ENCODE measurements at places on chromosomes 3 and 15.
A peak's percentile ranks its signal among the peaks of the same experiment; 100 is the strongest.

GRCh38 chr3:148990236-148990635 lies 1.1 kb upstream of the GYG1 start:
- DNase-seq: no peak

GRCh38 chr3:58353722-58354553 lies 21.2 kb downstream of the PXK start:
- DNase-seq: no peak

GRCh38 chr3:119309591-119309990 lies 15.4 kb downstream of the ARHGAP31 start:
- DNase-seq: no peak

GRCh38 chr3:131329774-131330173 lies 51.8 kb upstream of the NUDT16 start:
- no peak for DNase-seq

DNA sequence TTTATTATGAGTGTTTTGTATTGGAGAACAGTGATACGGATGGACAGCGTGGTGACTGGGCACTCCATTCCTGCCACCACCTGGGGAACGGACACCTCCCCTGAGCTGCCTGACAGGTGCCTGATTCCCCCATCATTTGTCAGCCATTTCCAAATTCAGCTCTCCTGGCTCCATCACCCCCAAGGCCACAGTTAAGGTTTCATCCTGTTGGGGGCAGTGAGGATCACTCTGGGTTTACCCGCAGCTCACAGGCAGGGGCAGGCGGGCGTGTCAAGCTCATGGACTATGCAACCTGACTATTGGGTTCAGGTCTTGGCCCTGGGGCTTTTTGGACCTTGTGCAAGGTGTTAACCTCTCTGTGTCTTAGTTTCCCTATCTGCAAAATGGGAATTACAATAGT lies 76.3 kb downstream of the RAB11A start:
- DNase-seq: no peak

GRCh38 chr15:27232876-27233275 lies 261.9 kb downstream of the GABRG3 start:
- no peak for DNase-seq

- peak; percentile 67 for DNase-seq
These were observed 44.8 kb downstream of the GATM start for GRCh38 chr15:45333550-45333949.

- DNase-seq: peak; percentile 83
These were observed 4.4 kb downstream of the AHSG start for GRCh38 chr3:186617036-186617946.

DNA sequence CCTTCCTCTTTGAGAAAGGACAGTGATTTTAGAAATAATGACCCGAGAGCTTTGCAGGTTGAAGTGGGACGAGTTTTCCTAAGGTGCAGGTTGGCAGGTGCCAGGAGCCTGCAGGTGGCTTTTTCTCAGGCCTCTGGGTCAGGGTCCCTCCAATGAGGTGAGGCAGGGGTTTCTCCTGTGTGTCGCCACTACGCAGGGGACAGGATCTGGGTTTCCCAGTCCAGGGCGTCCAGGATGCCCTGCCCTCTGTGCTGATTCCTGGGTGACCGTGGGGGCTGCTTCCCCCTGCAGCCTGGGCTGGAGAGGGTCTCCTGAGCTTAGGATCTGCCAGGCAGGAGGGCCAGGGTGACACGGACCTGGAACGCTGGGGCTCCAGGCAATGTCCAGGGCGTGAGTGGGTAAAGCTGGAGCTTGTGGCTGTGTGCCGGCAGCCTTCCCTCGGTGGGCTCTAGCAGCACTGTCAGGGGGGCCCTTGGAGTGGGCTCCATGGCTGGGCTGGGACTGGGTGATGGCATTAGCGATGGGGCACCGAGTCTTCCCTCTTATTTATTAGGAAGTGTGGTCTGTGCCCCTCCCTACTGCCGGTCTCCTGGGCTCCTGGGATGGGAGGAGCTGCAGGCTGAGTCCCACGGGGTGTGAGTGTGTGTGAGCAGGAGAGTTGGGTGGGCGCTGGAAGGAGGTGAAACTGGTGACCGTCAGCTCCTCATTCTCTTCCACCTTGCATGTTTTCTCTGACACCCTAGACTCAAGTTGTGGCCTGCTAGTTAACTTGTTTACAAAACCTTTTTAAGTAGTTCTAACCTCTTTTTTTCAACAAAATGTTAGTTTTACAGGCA lies 1.8 kb downstream of the APBA2 start:
- no peak for DNase-seq

- peak; percentile 70 for DNase-seq
These were observed 31.9 kb upstream of the UACA start for GRCh38 chr15:70795311-70795665.

DNA sequence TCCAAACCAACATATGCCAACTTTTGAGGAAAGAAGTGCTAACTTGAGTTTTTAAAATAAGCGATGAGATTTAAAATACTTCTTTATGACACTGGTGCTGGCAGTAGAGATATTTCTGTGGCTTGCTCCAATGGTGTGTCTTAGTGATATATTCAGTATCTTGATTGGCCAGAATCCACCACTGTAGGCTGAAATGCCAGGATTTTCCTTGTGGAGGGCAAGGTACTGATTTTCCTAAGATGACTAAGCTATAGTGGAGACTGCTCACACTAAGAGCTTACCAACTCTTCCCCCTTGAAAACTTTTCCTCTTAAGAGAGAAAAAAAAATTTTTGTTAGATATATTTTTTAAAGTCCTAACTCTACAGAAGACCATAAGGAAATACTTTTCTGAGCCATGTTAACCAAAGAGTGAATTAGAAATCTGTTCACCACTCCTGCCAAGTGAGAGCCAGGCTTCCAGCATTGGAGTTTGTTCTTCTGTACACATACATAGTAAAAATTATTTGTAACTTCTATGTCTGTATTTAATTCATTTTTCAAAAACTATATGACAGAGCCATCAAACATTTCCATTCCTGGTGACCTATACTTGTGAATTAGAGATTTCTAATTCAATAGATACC lies 109.1 kb downstream of the PPP2R3A start:
- no peak for DNase-seq

- peak; percentile 77 for DNase-seq
These were observed 37.8 kb upstream of the SPTSSB start for GRCh38 chr3:161409069-161409468.

DNA sequence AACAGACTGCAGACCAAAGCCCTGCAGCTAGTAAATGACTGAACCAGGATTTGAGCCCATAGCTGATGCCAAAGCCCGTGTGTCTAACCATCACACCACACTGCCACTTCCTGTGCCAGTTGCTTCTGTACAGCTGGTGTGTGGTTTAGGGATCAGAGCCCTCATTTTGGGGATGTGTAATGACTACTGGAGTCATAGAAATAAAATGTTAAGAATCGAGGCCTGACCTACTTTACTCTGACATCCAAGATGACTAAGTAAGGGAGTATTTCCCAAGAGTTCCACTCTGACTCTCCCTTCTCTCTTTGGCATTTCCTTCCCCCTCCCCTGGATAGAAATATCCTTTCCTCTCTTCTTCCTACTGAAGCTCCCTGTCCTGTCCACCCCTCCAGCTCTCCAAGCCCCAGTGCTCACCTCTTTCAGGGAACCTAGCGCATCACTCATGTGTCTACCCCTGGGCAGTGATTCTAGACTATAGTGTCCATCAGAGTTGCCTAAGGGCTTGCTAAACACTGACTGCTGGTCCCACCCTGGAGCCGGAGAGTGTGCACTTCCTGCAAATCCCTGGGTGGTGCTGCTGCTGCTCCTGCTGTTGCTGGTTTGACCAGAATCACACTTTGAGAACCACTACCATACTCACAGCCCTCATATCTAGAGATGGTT lies 53.8 kb downstream of the MGLL start:
- DNase-seq: peak; percentile 79

DNA sequence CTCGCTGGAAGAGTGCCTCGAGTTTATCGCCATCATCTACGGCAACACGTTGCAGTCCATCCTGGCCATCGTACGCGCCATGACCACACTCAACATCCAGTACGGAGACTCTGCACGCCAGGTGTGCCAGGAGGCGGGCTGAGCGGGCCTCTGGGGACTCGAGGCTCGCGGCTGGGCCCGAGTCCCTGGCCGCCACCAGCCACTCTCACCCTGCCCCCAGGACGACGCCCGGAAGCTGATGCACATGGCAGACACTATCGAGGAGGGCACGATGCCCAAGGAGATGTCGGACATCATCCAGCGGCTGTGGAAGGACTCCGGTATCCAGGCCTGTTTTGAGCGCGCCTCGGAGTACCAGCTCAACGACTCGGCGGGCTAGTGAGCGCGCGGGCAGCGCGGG lies 1.9 kb downstream of the GNAT1 start:
- DNase-seq: no peak

DNA sequence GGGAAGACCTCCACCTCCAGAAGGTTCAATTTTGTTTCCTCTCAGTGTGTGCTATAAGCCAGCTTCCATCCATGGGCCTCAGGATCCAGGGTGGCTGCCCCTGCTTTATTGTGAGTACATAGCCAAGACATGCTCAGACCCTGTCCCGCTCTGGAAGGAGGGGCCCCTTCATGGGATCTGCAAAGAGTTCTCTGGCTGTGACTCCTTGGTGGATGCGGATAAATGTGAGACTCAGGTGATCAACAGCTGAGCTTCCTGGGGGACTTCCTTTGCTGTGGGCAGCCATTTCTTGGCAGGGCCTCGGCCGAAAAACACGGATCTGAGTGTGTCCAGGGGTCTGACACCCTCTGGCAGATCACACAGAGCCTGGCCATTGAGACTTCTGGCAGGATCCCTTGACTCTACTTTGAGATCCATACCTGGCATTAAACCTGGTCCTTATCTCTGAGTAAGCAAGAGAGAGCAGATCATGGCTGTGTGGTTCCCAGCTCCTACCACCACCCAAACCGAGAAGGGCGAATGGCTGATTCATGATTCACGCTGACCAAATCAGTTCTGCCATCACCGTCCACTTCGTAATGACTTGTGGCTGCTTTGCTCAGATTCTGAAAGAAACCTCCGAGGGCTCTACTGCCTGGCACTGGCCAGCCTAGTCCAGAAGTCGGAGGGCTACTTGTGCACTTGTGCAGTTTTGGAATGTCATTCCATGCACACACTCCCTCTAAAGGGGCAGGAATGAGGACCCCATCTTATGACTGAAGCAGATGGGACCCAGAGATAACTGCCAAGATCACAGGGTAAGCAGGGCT lies 68.1 kb downstream of the SENP2 start:
- DNase-seq: no peak
